NCI-H187 (cell line): ENCODE measurements at places on chromosomes 4 and X.

- no peak for DNase-seq
Measured at GRCh38 chr4:103397541-103397940, 199.4 kb upstream of the CENPE start.

DNA sequence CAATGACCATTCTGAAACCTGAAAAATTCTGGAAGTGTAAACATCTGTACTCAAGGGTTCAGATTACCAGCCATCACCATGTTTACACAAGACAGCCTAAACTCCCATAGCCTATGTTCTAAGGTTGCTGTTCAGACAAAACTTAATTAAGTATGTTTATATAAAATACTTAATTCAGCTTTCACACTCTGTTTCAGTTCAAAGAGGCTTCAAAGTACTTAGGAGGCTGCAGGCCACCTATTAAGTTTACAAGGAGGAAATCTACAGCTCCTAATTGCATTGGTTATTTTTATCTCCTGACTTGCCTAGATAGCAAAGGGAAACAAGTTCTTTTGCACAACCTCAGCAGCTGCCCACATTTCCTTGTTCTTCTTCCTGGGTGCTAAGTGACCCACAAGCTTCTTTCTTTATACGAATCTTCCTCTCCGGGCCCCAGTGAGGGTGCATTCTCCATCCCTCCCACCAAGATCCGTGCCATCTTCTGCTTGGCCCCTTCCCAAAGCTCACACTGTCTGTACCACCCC lies 2.0 kb downstream of the GAK start:
- no peak for DNase-seq

- no peak for DNase-seq
Measured at GRCh38 chrX:119009071-119009470, 34.7 kb downstream of the LONRF3 start.

DNA sequence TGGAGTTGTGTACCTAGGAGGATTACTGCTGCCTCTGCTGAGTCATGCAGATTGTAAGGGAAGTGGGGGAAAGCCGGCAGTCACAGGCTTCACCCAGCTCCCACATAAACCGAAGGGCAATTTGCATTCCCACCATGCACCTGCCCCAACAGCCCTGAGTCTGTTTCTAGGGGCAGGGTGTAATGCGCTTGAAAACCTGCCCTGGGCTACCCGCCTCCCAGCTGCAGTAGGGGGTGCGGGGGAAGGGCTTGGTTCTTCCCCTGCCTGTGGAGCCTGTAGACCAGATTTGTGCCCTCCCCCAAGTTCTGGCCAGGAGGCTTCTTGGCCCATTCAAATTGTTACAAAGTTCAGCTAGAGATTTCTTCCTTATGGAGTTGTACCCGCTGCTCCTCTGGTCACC lies 269.2 kb upstream of the DDX53 start:
- no peak for DNase-seq
